Stomach (tissue), 19 donors: ENCODE measurements at places on chromosomes 4 and X. TPM values are rescaled to one million over a fixed set of nuclear protein-coding genes. Genes with fewer than 3 reads are reported as not detected.

DNA sequence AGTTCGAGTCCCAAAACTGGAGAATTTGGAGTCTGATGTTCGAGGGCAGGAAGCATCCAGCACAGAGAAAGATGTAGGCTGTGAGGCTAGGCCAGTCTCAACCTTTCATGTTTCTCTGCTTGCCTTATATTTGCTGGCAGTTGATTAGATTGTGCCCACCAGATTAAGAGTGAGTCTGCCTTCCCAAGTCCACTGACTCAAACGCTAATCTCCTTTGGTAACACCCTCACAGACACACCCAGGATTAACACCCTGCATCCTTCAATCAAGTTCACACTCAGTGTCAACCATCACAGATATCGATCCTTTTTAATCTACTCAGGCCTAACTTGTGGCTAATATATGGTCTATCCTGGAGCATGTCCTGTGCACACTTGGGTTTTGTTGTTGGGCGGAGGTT lies 18.0 kb upstream of the MAEA start:
- no peaks in the 10 kb centered on the region for H3K36me3 ChIP-seq
- no peak overlapping the region for H3K27ac ChIP-seq
- no peaks in the 10 kb centered on the region for H3K27me3 ChIP-seq
- no peaks in the 10 kb centered on the region for H3K4me1 ChIP-seq
- no peak for DNase-seq

Gene PALLD
- total RNA-seq, result 855 TPM

Gene CXCL5
- 1.3 TPM for total RNA-seq

Gene COL25A1
- not detected for total RNA-seq

DNA sequence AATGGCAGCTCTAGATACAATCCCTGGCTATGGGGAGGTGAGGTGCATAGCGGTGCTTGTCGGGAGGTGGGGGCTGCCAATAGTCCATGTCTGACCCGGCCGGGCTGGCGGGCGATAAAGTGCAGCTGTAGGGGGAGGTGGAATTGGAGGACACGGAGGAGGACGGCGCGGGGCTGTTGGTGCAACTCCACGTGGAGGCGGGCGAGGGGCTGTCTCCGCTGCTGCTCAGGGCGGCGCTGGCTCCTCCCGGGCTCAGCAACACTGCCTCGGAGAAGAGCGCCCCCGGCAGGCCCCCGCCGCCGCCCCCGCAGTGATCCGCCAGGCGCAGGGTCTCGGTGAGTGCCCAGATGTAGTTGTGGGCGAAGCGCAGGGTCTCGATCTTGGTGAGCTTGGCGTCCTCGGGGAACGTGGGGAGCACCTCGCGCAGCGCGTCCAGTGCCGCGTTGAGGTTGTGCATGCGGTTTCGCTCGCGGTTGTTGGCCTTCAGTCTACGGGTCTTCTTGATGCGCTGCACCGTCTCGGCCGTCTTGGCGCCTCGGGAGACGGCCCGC lies 1.3 kb downstream of the NEUROG2 start:
- H3K27ac ChIP-seq, result no peak overlapping the region
- H3K27me3 ChIP-seq, result peaks cover 48% of the 10 kb centered on the region
- H3K4me3 ChIP-seq, result peak overlapping the region; percentile 65
- peaks cover 49% of the 10 kb centered on the region for H3K4me1 ChIP-seq
- H3K36me3 ChIP-seq, result no peaks in the 10 kb centered on the region
- no peak for DNase-seq

DNA sequence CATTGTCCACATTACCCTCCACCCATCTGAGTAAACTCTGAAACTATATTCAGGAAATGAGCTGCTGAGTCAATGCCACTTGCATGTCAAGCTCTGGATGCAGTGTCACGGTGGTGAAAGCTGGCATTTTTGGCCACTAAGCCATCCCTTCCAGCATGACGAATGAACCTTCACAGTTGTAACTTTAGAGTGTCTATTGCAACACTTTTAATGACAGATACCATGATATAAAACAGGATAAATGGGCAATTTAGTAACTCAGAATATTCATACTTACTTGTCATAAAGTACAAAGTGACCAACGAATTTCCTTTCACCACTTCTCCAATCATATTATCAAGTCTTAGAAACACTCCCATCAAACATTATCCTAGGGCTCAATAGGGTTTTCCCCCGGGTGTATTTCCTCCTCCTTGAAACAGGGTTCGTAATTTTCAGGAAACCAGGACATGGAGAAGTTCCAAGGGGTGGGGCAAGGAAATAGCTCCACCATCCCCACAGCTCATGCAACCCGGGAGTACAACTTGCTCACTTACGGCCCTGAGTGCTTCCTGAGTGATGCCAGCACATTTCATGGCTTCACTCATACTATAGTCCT lies 73.1 kb downstream of the MTHFD2L start:
- H3K27me3 ChIP-seq, result no peaks in the 10 kb centered on the region
- H3K4me3 ChIP-seq, result no peak overlapping the region
- peaks cover 37% of the 10 kb centered on the region for H3K4me1 ChIP-seq
- H3K36me3 ChIP-seq, result peaks cover 1% of the 10 kb centered on the region
- H3K27ac ChIP-seq, result no peak overlapping the region
- DNase-seq, result peak; percentile 10

DNA sequence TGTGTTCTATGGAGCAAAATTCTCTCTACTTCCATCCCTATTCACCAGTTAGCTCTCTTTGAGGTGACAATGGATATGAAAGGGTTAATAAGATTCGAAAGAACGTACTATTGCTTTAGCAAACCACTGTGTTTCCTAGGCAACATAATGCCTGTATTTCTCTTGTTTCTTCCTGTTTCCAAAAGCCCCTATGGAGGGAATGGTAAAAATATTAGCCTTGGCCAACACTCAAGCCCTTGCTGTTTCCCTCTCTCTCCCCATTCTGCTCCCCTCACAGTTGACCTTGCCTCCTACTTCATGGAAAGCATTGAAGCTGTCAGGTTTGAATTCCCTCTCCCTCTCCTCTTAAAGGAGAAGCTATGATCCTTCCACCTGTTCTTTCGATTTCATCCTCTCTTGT lies 9.6 kb upstream of the PGRMC1 start:
- no peaks in the 10 kb centered on the region for H3K36me3 ChIP-seq
- H3K27me3 ChIP-seq, result no peaks in the 10 kb centered on the region
- peak; percentile 69 for DNase-seq
- H3K27ac ChIP-seq, result no peak overlapping the region
- no peaks in the 10 kb centered on the region for H3K4me1 ChIP-seq

DNA sequence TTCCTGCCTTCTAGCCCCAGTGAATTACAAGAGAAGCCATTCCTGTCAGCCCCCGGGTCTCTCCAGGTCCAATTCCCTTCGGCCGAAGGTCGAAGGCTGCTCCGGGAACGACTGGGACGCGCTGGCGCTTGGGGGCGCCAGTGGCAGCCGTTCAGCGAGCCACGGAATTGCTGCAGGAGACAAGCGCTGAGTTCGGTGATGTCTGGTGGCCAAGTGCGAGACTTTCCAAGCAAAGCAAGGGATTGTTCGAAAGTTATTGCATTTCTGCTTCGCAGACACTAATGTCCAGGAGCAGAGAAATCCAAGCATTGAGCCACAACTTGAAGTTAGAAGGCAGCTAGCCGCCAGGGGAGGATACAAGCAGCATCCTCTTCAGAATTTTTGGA lies 1.1 kb upstream of the DKK2 start:
- DNase-seq, result no peak
- H3K36me3 ChIP-seq, result no peaks in the 10 kb centered on the region
- peaks cover 21% of the 10 kb centered on the region for H3K4me1 ChIP-seq
- H3K27ac ChIP-seq, result no peak overlapping the region

- no peak for DNase-seq
- H3K27me3 ChIP-seq, result peaks cover 19% of the 10 kb centered on the region
- H3K4me3 ChIP-seq, result no peak overlapping the region
- peaks cover 7% of the 10 kb centered on the region for H3K4me1 ChIP-seq
Measured at GRCh38 chr4:154623436-154623835, 11.0 kb upstream of the FGG start.

Gene CLNK
- not detected for total RNA-seq

DNA sequence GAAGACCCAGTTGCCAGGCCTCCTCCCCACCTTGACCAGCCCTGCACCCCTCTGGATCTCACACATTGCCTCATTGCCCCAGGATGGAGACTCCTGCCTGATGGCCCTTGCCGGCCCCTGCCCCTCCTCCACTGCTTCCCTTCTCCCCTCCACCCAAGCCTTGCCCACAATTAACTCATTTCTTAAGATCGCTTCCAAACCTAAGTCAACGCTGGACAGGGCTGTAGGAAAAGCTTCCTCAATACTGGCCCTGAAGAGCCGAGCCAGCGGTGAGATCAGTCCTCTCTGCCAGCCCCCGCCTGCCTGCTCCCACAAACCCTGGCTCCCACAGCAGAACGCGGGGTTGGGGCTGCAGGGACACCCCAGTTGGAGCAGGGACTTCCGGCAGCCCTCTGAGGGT lies 7.5 kb upstream of the HAUS7 start:
- H3K36me3 ChIP-seq, result no peaks in the 10 kb centered on the region
- H3K4me1 ChIP-seq, result no peaks in the 10 kb centered on the region
- DNase-seq, result no peak
- no peak overlapping the region for H3K27ac ChIP-seq
- peaks cover 5% of the 10 kb centered on the region for H3K27me3 ChIP-seq
- no peak overlapping the region for H3K4me3 ChIP-seq
